T follicular helper cell (primary cell): ENCODE measurements at places on chromosomes 4 and X.

GRCh38 chrX:68945603-68946228 is 116.9 kb downstream of the EFNB1 start:
- no peak for DNase-seq

DNA sequence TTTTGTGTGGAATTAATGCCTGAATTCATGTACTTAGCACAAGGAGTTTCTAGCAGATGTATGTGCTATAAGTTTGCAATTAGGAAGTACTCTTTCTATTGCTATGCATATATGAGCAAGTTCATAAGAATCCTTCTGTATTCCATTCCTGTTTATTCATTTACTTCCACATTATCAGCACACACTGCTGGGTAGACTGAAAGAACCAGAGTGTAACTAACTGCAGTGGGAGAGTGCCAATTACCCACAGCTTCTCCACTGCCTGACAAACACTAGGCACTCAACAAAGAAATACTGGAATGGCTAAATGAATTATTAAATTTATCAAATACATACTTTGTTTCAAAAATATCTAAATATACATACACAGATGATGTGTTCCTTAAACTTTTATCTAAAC is 219.6 kb downstream of the CAMK2D start:
- no peak for DNase-seq

DNA sequence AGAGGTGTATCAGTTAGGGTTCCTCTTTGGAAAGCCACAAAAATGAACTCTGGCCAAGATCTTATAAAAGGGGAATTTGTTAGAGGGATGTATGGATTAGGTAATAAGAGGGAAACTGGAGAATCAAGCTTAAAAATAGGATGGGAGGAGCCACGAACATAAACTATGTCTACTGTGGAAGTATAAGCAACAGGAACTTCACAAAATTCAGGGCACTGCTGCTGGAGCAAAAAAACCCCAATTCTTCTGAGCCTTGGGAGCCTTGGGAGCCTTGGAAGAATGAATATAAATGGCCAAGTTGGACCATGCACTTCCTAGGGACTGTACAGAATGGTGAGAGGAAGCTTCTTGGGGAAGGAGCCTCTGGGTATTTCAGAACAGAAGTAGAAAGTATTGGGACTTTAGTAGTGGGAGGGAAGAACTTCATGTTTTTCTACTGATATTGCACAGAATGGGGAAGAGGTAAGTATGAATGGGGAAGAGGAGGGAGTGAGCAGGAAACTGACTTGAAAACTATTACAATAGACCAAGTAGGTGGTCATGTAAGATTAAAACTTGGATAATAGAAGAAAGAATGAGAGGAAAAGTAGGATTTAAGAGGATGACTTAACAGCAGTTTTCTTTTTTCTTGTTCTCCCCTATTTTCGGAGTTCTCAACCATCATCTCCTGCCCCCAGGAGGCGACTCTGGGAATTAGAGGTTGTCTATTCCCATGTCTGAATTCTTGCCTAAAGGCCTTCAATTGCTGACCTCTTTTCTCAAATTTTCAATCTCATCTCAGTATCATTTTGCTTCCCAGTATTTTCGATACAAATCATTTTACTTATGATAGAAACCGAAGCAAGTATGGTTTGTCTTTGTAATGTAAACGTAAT is 44.4 kb upstream of the TAPT1 start:
- no peak for DNase-seq

- DNase-seq = no peak
Observed at GRCh38 chr4:123874063-123874462, 477.5 kb downstream of the SPRY1 start.

DNA sequence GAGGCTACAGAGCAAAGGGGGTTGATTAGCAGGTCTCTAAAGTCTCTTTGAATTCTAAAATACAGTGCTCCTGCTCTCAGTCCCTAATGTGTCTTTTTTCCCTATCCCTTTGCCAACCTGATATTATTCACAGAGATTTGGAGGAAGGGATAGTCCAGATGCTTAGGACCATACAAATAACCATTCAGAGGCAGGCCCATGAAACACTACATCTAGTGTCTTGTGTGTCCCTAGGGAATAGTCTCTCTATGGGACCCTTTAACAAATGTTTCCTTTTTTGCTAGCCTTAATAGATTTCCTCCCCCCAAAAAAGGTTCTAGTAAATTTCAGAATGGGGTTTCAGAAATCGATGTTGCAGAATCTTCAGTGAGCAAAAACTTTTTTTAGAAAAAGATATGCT is 1.7 kb downstream of the NR0B1 start:
- no peak for DNase-seq

DNA sequence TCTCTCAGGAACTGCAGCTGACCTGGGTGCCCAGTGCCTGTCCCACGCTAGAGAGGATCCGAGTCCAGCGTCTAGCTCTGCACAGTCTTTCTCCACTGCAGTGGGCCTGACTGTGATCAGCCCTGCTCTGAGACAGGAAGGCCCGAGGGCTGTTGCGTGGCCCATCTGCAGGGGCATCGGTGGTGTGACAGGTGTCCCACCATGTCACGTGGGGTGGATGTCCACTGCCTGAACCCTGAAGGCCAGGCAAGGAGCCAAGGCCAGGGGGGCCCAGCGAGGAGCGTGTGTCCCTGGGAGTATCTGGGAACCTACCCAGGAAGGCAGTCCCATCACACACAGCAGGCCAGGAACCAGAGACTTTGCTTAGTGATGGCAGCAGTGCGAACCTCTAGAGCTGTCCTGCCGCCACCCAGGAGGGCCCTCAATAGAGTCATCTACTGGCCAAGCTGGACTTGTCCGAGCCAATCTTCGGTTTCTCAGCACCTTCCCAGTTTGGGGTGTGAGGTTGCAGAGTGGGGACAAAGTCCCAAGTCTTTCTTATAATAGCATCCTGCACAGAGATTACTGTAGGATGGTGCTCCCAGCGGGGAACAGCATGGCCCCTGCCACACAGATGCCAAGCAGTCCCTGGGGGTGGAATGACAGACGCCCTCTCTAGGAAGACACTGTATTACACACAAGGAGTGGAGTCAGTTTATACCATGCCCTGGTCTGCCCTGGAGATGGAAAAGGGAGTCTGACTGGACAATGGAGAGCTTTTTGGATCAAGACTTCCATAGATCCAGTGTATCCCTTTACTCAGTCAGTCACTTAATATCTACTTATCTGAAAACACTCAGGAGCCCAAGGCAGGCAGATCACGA is 38.3 kb downstream of the DCTD start:
- DNase-seq = no peak

- no peak for DNase-seq
Observed at GRCh38 chrX:80181079-80181478, 166.5 kb downstream of the TBX22 start.

GRCh38 chr4:141220271-141220670 is 424 bp upstream of the ZNF330 start:
- DNase-seq = no peak

DNA sequence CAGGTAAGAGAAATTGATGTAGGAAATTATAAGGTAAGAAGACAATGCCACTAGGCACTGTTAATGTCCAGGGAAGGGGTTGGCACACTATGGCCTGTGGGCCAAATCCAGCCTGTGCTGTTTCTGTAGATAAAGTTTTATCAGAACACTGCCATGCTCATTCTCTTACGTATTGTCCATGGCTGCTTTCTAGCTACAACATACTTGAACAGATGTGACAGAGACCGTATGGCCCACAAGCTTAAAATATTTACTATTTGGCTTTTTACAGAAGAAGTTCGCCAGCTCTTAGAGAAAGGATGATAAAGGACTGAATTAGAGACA is 168.0 kb downstream of the CDS1 start:
- DNase-seq = no peak

DNA sequence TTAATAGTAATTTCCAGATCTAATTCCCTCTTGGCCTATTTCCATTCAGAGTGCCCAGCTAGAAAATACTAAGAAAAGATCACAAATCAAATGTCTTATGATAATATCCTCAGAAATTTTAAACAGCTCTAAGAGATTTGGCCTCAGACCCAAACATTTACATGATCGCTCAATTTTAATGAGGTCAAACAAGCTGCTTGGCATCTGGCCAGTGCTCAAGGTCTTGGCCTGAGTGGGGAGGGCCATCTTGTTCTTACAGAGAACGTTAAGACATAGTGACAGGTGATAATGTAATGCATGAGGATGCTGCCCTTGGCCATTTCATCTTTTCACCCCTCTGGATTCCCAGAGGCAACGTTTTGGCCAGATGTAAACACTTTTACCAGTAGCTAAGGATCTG is 159.2 kb upstream of the SLC7A11 start:
- no peak for DNase-seq

- no peak for DNase-seq
Observed at GRCh38 chr4:2006956-2007653, 1.7 kb downstream of the NELFA start.

DNA sequence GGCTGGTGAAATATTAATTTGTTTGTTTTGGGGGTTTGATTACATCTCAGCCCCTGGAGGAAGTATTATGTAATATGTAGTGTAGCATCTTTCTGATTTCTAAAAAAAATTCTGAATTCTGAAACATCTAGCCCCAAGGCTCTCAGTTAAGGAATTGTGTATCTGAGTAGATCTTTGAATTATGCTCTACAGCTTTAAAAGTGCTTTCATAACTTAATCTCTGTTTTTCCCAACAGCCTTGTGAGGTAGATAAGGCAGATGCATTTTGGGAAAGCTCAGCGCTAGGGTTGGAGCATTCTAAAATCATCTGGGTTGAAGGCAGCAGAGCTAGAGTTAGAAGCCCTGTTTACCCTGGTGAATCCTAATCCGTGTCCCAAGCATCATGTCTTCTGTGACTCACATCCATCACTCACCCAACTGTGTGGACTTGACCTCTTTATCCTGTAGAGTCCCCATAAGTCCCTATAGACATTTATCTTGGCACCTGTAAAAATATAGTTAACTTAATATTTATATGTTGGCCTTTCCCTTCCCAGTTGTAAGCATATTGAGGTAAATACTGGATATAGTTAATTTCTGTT is 49.8 kb downstream of the FNIP2 start:
- no peak for DNase-seq

GRCh38 chrX:31670245-31670644 is 598.4 kb upstream of the FTHL17 start:
- no peak for DNase-seq
